Fibroblast of skin of abdomen (primary cell): ENCODE measurements at places on chromosomes 2 and 18.

- DNase-seq: no peak
Measured at GRCh38 chr2:205357732-205358131, 324.6 kb upstream of the NRP2 start.

DNA sequence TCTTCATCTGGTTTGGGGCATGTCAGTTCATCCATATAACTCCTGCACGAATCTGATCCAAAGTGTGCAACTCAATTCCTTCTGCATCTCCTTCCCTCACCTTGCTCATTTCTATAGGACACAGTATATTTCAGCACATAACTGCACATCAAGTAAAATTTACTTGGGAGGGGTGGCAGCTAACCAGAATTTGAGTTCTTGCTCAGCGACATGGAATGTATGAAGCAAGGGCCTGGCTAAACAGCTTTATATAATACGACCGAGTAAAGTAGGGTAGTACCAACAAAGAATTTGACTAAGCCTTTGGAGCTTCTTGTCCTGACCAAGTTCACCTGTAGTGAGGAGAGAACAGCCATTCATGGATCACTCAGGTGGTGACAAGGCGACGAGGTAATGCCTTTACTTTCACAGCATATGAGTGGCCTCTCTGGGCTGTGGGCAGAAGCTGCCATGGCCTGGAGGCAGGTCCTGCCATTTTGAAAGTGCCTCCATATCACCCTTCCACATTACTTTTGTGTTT, 570.2 kb upstream of the TNP1 start:
- peak; percentile 47 for DNase-seq

GRCh38 chr18:49101236-49101635, 150.5 kb upstream of the SMAD7 start:
- no peak for DNase-seq

DNA sequence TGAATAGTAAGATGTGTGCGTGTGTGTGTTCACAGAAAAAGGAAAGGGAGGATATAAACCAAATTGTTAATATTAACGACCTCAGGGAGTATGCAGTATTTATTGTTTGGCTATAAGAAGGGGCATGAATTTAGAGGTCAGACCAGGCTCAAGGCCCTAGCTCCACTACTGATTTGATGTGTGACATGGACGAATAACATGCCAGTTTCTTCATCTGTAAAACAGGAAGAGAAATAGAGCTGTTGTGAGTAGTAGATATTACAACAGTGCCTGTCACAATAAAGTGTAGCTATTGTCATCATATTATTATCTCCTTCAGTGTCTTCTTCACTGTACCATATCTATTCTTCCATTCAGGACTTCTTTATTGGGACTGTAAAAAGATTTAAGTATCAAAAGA, 4.1 kb upstream of the MAT2A start:
- DNase-seq: no peak

DNA sequence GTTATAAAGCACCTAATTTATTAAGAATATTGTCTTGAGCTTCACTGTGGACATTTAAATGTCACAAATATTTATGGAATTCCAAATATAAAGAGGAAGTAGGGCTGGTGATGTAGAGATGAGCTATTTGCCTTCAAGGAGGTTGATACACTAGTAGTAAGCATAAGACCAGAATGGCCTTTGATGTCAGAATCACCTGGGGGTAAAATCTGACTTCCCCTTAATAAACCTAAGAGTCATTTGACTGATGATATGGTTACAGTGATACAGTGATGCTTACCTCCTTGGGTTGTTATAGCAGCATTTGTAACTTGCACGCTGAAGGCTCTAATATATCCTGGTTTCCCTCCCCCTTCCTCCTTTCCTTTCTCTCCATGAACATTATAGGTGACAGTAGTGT, 143.7 kb downstream of the CERS6 start:
- DNase-seq: no peak

GRCh38 chr18:79401494-79402208, 5.9 kb downstream of the NFATC1 start:
- DNase-seq: no peak

DNA sequence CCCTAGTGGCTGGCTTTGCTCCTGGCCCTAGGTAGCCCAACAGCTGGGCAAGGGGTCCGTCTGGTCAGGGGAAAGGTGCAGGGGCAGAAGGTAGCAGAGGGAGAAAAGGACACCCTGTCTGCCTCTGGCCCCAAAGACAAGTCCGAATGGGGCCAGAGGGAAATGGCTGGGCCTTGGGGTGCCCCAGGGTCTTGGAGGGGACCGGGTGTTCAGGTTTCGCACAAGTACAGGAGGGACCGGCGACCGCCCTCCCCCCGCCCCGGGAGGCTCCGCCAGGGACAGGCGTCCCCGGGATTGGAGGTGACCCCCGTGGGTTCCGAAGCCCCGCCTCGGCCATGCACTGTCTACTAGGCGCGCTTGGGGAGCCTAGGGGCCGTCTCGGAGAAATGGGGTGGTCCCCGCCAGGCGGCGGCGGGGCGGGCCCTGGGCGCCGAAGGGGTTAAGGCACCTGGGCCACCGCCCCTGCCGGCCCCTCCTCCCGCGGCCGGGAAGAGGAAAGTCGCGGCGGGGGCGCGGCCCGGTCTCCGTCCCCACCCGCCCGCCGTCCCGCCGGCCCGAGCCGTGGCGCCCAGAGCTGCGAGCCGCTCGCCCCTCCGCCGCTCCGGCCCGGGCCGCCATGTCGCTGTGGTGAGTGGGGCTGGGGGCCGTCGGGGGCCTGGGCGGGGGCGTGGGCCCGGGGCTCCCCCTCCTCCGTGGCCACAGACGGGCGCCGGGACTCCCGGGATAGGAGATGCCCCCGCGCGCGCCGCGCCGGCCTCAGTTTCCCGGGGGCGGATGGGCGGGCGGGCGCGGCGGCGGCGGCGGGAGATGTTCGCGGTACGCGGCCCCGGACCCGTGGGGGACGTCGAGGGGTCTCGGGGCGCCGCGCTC, at the start of gene B3GNT7:
B3GNT7 (plus strand) TSS at position 523 of the 870 bp plus-strand sequence; CDS start at position 617, 94 bp downstream.
- DNase-seq: no peak

DNA sequence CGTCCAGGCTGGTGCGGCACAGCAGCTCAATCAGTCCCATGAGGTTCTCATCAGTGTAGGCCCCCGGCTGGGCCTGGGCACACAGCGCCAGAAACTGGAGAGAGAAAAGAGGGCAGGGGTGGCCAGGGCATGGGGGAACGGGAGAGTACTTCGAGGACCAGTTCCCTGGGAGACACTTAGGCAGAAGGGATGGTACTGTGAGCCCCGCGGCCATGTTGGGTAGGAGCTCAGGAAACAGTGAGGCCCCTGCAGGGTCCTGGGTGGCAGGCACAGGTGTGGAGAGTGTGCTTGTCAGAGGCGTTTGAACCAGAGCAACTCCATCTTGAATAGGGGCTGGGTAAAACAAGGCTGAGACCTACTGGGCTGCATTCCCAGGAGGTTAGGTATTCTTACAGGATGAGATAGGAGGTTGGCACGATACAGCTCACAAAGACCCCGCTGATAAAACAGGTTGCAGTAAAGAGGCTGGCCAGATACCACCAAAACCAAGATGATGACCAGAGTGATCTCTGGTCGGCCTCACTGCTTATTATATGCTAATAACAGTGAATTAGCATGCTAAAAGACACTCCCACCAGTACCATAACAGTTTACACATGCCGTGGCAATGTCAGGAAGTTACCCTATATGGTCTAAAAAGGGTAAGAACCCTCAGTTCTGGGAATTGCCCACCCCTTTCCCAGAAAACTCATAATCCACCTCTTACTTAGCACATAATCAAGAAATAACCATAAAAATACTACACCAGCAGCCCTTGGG, 51.9 kb upstream of the SEMA4C start:
- no peak for DNase-seq

DNA sequence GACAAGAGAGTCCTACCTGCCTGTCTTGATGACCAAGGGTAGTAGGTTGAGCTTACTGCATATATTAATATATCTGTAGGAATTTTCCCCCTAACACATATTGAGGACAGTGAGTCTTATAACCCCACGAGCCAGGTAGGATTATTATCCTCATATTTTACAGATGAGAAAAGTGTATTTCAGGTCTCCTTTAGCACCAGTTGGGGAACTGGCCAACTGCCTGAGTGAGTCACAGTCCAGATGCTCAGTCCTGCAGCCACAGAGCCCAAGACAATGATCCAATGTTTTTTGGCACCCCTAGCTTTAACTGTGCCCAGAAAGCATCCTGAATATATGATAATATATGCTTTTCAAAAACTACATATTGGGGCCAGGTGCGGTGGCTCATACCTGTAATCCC, 30.8 kb upstream of the GLS start:
- DNase-seq: peak; percentile 87

DNA sequence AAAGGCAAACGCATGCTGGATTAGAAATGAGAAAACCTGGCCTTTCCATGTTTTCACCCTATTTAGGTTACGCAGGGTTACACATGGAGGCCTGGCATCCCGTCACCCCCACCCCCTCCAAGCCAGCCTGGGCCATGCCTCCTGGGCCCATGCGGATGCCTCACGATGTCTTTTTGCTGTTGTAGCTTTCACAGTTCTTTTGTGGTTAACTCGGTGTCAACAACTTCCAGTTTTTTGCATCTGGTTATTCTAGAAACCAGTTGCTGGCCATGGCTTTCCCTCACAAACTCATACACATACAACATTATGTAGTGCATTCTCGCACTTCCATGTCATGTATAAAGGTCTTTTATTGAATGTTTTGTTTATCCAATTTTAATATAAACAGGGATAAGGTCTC, 204.9 kb upstream of the PXDN start:
- DNase-seq: no peak

- DNase-seq: no peak
Measured at GRCh38 chr2:119430023-119430498, 1.6 kb upstream of the TMEM37 start.

DNA sequence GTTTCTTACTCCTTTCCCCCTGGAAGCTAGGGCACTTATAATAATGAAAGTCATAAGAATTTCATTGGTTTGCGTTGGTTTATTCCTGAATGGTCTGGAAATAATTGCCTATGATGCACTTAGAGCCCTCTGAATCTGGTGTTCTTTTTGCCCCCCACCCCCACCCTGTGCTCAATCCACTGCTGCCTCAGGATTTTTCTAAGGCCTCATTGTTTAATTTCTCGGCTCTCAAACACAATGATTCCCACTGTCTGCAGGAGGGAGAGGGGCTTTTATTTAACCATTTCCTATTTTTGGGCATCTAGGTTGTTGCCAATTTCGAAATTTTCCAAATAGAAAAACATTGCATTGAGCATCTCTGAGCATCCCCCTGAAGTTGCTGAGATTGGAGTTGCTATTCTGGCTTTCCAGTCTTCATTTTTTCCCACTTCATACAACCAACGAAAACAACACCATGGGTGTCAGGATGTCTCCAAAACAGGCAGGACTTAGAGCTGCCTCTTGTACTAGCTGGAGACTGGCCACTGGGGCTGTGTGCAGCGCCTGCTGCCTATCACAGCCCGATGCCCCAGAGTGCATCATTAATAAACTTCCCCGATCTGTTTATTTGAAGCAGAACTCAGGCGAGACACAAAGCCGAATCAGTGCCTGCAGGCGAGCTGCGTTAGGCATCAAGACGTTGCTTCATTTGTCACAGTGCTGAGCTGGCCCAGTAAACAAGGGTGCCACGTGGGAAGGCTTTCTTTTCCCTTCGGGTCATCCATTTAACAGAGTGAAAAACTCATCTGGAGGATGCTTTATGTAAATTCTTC, 1.8 kb upstream of the PCARE start:
- no peak for DNase-seq

DNA sequence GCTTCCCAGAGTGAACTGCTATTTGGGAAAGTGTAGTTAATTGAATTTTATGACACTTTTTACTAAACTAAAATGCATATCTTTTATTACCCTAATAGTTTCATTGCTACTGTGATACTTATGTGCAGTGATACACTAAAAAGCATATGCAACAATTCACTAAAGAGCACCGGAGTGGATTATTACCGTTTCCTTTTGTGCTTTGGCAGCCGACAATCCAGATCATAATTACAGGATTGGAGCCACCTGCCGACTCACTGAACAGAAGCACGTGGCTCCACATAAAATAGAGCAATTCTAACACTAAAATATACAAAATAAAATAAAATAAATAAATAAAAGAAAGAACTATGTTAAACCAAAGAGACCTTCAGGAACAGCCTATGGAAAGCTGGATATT, 583.4 kb downstream of the NRXN1 start:
- no peak for DNase-seq

DNA sequence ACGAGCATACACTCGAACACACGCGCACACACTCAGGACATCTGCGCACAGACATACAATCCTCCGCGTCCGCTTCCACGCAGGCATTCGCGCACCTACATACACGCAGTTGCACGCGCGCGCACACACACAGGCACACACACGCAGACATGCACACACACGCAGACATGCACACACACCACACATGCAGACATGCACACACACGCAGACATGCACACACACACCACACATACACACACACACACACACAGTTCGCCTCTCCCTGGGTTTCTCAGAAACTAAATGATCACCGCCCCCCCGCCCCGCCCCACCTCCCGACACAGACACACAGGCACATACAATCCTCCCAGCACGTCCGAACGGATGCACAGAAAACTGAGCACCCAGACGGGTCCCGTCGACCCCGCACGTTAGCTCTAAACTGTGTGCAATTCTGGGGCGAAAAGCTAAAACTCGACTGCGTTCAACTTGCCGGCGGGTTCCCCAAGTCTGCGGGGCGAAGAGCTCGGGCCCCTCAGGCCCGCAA, 1.0 kb downstream of the EPHA4 start:
- peak; percentile 19 for DNase-seq

GRCh38 chr18:62669225-62669624, 46.1 kb upstream of the PHLPP1 start:
- DNase-seq: no peak

GRCh38 chr18:8702668-8703067, 2.7 kb upstream of the MTCL1 start:
- no peak for DNase-seq

GRCh38 chr2:34096562-34097171, 497.6 kb upstream of the FAM98A start:
- peak; percentile 69 for DNase-seq

DNA sequence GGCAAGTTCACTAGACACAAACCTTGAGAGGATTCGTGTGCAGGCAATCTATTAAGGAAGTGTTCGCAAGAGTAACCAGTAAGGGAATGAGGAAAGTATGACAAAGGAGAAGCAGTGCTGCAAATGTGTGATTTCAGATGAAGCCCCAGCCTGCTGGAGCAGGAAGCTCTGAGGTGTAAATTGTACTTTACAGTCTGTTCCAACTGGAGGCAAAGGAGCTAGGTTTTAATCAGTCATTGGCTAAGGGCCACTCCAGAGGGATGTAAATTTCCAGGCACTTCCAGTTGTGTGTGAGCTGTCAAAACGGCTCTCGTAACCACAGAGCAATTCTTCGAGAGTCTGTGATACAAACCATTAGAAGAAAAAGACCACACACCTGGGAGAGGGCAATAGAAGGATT, 359.5 kb upstream of the FAM98A start:
- no peak for DNase-seq

GRCh38 chr18:26655525-26656430, 107.4 kb upstream of the KCTD1 start:
- peak; percentile 44 for DNase-seq

GRCh38 chr2:29295845-29296244, 180.6 kb downstream of the CLIP4 start:
- DNase-seq: peak; percentile 22

GRCh38 chr2:182359990-182360662, 66.7 kb downstream of the PDE1A start:
- peak; percentile 61 for DNase-seq

- no peak for DNase-seq
Measured at GRCh38 chr2:62660087-62660486, 45.4 kb upstream of the EHBP1 start.
